Natural killer cell treated with Interleukin-12 subunit alpha and Interleukin-12 subunit beta and Interleukin-15 and Interleukin-18, amount 100 ng/mL, for 72 hours (primary cell): ENCODE measurements at places on chromosomes 4 and X. TPM values are rescaled to one million over a fixed set of nuclear protein-coding genes. Genes with fewer than 3 reads are reported as not detected.

- H3K27me3 ChIP-seq, result no peaks in the 10 kb centered on the region
- no peaks in the 10 kb centered on the region for H3K36me3 ChIP-seq
- no peaks in the 10 kb centered on the region for H3K4me1 ChIP-seq
Observed at GRCh38 chr4:124386648-124387047, 325.9 kb downstream of the ANKRD50 start.

DNA sequence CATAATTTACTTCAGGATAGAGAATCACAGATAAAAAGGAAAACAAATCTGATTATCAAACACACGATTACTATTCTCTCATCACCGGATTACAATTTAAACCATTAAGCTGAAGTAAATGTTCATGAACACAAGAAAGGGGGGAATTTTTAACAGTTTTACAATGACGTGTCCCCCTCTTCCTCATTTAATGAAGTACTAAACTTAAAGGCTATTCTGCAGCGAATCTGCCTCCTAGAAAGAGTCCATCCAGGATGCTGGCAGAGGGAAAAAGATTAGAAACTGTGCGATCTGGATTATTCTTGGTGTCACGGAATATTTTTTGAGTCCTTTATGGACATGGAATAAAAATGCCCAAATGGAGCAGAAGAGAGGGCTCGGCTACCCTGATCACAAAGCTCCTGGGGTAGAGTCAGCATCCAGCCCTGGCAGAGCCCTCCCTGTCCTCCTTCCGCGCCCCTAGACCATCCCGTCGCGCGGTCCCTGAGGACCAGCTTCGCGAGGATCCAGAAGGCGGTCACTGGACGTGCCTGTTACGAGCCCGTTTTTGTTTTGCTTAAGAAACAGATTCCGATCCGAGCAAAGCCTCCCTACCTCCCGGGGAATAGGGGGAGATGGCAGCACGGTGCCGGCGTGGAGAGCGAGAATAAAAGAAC lies 1.2 kb downstream of the ELF2 start:
- H3K4me3 ChIP-seq, result peak overlapping the region; percentile 90
- peak overlapping the region; percentile 48 for H3K27ac ChIP-seq
- H3K27me3 ChIP-seq, result no peaks in the 10 kb centered on the region

DNA sequence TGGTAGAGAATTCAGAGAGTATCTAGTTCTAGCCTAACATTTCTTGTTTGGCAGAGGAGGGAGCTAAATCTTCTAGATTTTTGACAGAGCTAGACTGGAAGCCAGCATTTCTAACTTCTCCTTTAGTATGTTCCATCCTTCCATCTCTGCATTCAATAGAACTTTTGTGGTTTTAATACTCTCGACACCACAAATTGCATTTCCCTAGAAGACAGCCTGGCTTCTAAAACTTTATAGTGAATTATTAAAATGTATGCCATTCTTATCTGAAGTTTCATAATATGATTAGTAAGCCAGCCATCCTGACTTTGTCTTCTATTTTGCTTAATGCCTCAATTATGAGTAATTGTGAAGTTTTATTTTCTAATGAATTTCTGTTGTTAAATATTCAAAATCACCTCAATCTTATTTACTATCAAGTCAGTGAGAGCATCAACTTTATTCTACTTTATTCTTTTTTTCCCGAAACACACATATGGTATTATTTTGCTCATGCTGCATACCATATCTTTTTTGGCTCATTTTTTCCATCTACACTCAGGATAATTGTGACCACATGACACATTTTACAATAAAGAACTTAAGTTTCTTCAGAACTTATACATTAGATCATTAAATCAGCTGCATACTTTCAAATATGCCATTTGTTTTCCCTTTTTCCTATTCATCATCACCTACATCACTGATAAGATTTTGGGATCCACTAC lies 30.2 kb downstream of the EDNRA start:
- H3K36me3 ChIP-seq, result no peaks in the 10 kb centered on the region
- no peak overlapping the region for H3K27ac ChIP-seq
- H3K4me3 ChIP-seq, result no peak overlapping the region

DNA sequence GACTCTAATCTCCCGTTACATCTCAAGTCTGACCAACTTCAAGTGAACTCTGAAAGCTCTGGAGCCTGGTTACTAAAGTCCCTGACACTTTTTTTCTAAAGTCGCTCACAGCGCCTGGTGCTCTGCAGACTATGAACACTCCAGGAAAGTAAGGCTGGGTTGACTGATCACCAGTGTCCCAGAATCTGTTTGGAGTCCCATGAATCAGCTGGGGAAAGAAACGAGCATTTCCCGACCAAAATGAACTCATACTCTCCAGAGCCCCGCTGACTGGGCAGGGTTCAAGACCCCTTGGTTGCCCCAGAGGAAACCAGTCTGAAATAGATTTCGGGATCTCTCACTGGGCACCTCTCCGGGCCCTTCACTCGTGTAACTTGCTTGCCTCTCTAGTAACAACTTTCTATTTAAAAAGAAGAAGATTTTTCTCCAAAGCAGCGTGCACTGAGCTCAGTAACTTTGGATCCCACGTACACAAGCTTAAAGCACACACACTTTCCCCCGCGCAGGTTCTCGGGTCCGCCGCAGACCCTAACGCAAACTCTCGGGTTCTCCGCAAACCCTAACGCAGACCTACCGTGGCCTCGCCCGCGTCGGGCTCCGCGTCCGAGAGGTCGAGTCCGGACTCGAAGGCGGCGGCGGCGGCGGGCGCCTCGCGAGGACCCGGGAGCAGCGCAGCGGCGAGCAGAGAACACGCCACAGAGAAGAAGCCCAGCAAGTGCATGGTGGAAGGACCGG lies 964 bp downstream of the VEGFC start:
- no peak overlapping the region for H3K27ac ChIP-seq
- H3K4me1 ChIP-seq, result no peaks in the 10 kb centered on the region
- peaks cover 11% of the 10 kb centered on the region for H3K36me3 ChIP-seq
- H3K4me3 ChIP-seq, result no peak overlapping the region

GRCh38 chrX:105297041-105297440 lies 76.5 kb upstream of the TEX13A start:
- no peak overlapping the region for H3K4me3 ChIP-seq
- no peak overlapping the region for H3K27ac ChIP-seq
- peaks cover 3% of the 10 kb centered on the region for H3K27me3 ChIP-seq
- no peaks in the 10 kb centered on the region for H3K36me3 ChIP-seq
- H3K4me1 ChIP-seq, result no peaks in the 10 kb centered on the region

DNA sequence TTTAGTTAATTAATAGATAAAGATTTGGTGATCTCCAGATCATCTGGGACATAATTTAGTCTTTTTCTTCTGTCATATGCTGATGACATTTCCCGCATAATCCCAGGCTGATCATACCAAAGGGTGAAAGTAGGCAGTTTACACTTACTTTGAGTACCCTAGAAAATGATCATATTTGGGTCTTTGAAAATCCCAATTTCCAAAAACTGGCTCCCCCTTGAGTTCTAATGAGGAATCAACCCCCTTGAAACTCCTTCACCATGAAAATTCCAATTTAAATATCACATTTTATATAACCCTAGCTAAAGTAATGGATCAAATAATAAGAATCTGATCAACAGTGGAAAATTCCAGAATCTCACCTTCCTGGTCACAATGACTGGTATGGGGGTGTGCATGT lies 223.4 kb downstream of the NAF1 start:
- no peak for DNase-seq
- H3K4me1 ChIP-seq, result no peaks in the 10 kb centered on the region
- no peak overlapping the region for H3K4me3 ChIP-seq
- H3K27ac ChIP-seq, result no peak overlapping the region

- H3K4me1 ChIP-seq, result no peaks in the 10 kb centered on the region
- no peak overlapping the region for H3K4me3 ChIP-seq
- DNase-seq, result no peak
- H3K27ac ChIP-seq, result no peak overlapping the region
Observed at GRCh38 chr4:109495514-109495913, 61.9 kb downstream of the SEC24B start.

DNA sequence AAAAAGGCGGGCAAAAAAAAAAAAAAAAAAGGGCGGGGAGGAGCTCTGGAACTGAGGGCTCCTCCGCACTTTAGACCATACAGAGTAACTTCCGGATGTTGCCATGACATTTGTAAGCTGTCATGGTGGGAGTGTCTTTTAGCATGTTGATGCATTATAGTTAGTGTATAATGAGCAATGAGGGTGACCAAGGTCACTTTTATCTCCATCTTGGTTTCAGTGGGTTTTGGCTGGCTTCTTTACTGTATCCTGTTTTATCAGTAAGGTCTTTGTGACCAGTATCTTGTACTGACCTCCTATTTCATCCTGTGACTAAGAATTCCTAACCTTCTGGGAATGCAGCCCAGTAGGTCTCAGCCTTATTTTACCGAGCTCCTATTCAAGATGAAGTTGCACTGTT lies 193.4 kb downstream of the UGT8 start:
- H3K27ac ChIP-seq, result no peak overlapping the region
- H3K27me3 ChIP-seq, result no peaks in the 10 kb centered on the region
- no peaks in the 10 kb centered on the region for H3K36me3 ChIP-seq

- H3K27ac ChIP-seq, result no peak overlapping the region
- no peak for DNase-seq
- peaks cover 13% of the 10 kb centered on the region for H3K27me3 ChIP-seq
- H3K4me1 ChIP-seq, result no peaks in the 10 kb centered on the region
- H3K36me3 ChIP-seq, result no peaks in the 10 kb centered on the region
Observed at GRCh38 chrX:37542791-37543190, 28.7 kb upstream of the LANCL3 start.

DNA sequence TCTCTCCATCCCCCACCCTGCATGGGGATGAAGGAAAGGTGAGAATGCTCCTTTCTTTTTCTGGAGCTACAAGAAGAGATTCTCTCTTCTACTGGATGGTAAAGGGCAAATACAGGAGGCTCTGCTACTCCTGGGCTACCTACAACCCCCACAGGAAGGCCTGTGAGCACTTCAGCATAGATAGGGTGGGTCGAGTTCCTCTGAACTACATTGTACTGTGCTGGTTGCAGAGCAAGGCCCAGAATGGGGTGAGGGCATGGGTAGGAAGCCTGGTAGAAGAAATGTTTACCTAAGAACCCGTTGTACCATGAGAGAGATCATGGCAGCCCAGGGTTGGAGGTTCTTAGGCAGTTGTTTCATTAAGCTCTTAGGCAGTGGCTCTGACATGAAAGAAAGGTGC lies 510.4 kb downstream of the MID1IP1 start:
- no peak overlapping the region for H3K4me3 ChIP-seq
- H3K27ac ChIP-seq, result no peak overlapping the region
- H3K36me3 ChIP-seq, result no peaks in the 10 kb centered on the region

- DNase-seq, result no peak
- peaks cover 13% of the 10 kb centered on the region for H3K27me3 ChIP-seq
- H3K27ac ChIP-seq, result no peak overlapping the region
- H3K36me3 ChIP-seq, result no peaks in the 10 kb centered on the region
- no peaks in the 10 kb centered on the region for H3K4me1 ChIP-seq
Observed at GRCh38 chrX:133637765-133638164, 222.5 kb upstream of the GPC4 start.

DNA sequence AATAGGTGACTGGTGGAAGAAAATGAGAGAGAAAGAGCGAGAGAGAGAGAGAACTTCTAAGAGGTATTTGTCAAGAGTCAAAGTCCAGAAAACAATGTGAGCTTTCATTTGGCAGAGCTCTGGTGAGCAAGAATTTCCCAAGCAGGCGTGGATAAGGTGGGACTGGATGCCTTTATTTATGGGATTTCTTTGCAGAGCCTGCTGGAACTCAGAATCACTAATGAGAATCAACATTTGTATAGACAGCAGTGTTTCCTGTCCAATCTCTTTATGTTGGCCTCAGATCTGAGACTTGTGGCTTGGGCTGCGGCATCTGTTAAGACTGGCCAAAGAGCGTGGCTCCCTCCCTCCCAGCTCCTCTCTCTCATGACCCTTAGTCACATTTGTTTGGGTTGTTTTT lies 67.9 kb upstream of the TBL1X start:
- DNase-seq, result no peak
- H3K27me3 ChIP-seq, result no peaks in the 10 kb centered on the region
- peaks cover 9% of the 10 kb centered on the region for H3K4me1 ChIP-seq
- peak overlapping the region; percentile 50 for H3K4me3 ChIP-seq

DNA sequence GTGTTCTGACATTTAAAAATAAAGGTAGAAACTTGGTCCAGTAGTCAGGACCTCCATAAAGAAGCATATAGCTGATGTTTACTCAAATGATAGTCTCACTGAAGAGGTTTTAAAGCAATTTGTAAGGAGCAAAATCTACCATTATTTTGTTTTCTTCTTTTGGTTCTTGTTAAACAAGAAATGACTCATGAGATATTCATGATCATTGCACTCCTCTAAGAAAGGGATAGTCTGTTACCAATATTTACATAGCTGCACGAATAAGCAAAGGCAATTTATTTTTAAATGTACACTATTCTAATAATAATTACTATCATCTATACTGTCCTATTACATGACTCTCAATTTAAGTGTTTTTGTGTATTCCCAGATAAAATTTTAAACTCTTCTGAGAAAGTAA lies 397.9 kb downstream of the FAM47B start:
- H3K4me3 ChIP-seq, result no peak overlapping the region
- no peaks in the 10 kb centered on the region for H3K27me3 ChIP-seq
- no peaks in the 10 kb centered on the region for H3K36me3 ChIP-seq
- H3K27ac ChIP-seq, result no peak overlapping the region
- no peaks in the 10 kb centered on the region for H3K4me1 ChIP-seq
- no peak for DNase-seq

- peaks cover 4% of the 10 kb centered on the region for H3K4me1 ChIP-seq
- DNase-seq, result no peak
- H3K27ac ChIP-seq, result no peak overlapping the region
- no peaks in the 10 kb centered on the region for H3K36me3 ChIP-seq
- no peak overlapping the region for H3K4me3 ChIP-seq
Observed at GRCh38 chr4:83364312-83364711, 29.7 kb upstream of the HPSE start.

GRCh38 chrX:136636121-136636520 lies 11.8 kb upstream of the CD40LG start:
- H3K4me1 ChIP-seq, result peaks cover 66% of the 10 kb centered on the region
- DNase-seq, result no peak
- H3K36me3 ChIP-seq, result peaks cover 6% of the 10 kb centered on the region
- peak overlapping the region; percentile 88 for H3K27ac ChIP-seq
- peak overlapping the region; percentile 81 for H3K4me3 ChIP-seq

DNA sequence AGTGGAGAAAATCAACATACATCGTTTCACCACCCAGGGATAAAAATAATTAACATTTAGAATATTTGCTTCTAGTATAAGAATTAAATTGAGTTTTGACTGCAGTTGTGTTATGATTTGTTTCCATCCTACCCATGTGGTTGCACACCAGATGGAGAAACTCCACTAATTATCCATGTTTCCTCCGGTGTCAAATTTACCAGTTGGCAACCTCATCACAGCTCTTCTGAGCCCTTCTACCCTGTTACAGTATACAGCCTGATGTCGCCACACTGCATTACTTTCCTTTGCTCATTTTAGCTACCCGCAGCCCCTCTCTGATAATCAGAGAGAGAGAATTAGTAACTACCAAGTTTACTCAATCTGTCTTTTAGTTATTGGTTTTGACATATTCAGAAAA lies 411.2 kb downstream of the DTHD1 start:
- H3K27me3 ChIP-seq, result no peaks in the 10 kb centered on the region
- H3K36me3 ChIP-seq, result no peaks in the 10 kb centered on the region
- H3K27ac ChIP-seq, result no peak overlapping the region
- no peaks in the 10 kb centered on the region for H3K4me1 ChIP-seq

- peaks cover 8% of the 10 kb centered on the region for H3K27me3 ChIP-seq
- no peak overlapping the region for H3K4me3 ChIP-seq
- H3K4me1 ChIP-seq, result no peaks in the 10 kb centered on the region
- no peak overlapping the region for H3K27ac ChIP-seq
- no peak for DNase-seq
Observed at GRCh38 chr4:123804196-123804721, 407.7 kb downstream of the SPRY1 start.

The PRR27 gene
- not detected for total RNA-seq

The GAGE12J gene
- total RNA-seq, result not detected

The SOWAHB gene
- total RNA-seq, result not detected

The POLN gene
- 6.1 TPM for total RNA-seq

The RASGEF1B gene
- 3.9 TPM for total RNA-seq

The CABS1 gene
- not detected for total RNA-seq

The FRAS1 gene
- total RNA-seq, result not detected

The MAGEA12 gene
- total RNA-seq, result not detected
